IMR-90 (cell line): ENCODE measurements at places on chromosomes 1 and 21. TPM values are rescaled to one million over a fixed set of nuclear protein-coding genes. Genes with fewer than 3 reads are reported as not detected.

DNA sequence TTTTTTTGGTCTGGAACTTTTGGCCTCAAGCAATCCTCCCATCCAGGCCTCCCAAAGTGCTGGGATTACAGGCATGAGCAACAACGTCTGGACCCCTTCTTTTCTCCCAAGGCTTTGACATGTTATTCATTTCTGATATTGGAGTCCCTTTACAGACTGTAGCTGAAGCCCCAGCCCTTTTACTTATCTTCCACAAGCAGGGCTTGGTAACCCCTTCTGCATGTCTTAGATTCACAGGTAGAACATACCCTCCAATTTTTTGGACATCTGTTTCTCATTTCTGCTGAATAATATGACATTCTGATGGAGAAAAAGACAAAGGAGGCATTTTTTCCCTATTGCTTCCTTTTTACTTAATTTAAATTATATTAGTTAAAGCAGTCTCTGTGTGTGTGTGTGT, 39.2 kb upstream of the RGS21 start:
- no peak for DNase-seq

DNA sequence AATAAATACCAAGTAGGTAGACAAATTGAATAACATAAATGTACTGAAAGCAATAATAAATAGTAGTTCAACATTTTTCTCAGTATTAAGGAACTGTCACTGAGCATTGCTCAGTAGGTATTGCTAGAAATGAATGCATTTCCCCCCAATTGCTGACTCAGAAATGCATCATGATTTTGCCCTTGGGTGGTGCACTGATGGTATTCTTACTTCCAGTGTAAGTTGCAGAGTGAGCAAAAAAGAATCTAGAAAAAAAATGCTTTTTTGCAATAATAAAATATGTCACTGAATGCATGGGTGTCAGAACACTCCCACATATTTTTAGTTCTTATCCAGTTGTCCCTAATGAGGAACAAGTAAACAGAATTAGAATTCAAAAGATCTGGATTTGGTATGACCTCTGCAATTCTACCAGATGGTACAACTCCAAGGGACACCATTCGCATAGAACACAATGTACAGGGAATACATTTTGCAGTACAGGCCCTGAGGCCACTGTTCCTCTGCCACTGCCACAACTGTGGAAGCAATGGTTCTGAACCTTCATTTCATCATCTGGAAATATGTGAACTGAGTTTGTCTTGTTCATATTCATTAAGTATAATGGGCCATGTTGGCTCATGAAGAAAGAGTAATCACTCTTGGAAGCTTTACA, 78.0 kb downstream of the ATP6V1G3 start:
- DNase-seq = peak; percentile 55

DNA sequence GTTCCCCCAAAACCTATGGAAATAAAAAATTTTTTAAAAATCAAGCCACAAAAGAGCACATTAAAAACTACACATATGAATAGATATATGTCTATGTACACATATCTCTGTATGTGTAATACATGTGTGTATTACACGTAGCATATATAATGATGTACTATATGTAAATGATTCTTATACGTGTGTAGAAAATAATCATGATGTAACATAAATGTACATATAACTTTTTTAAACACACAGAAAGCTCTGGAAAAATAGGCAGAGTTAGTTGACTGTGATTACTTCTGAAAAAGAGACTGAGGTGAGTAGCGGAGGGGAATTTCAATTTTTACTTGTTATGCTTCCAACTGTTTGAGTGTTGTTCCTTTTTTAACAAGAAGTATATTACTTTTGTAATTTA, 405.0 kb downstream of the CAMTA1 start:
- DNase-seq = no peak

DNA sequence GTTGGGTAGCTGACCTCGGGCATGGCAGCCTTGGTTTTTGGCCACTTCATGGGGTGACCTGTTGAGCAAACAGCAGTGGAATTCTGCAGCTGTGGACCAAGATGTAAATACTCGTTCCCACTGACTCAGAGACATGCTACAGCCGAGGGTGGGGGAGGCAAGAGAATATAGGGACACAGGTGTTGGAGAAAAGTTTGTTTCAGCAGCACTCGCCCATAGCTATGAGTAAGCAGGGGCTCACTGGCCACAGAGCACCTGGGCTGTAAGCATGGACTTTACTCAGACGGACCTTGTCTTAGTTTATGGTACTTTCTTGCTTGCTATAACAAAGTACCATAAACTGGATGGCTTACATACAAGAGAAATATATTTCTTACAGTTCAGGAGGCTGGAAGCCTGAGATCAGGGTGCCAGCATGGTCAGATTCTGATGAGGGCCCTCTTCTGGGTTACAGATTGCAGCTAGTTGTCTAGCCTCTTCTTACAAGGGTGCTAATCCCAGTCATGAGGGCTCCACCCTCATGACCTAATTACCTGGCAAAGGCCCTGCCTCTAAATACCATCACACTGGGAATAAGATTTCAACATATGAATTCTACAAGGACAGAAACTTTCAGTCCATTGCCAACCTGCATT, 437.2 kb upstream of the DAB1 start:
- no peak for DNase-seq

DNA sequence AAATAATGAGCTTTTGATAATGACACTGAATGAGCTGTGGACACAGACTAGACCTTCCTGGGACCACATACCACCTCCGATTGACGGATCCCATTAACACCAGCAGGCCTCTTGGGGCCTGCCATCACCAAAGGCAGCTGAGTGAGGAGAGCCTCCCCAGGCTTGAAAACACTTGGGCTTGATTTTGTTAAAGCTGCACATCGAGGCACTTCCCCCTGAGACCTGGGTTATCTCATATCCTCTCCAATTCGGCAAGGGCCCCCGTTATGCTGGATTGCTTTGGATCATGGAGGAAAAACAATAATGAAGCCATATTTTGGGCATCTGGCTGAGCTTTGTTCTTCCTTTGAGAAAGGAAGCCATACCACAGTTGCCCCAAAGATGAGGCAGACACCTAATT, 143.0 kb downstream of the AJAP1 start:
- no peak for DNase-seq

Gene LYPD8
- not detected in 2 replicates for polyA plus RNA-seq

Gene SYNC
- polyA plus RNA-seq = 41.3 and 48.9 TPM in 2 replicates
